ENCODE measurements at places on chromosomes 5 and 9. TPM values are rescaled to one million over a fixed set of nuclear protein-coding genes. Genes with fewer than 3 reads are reported as not detected.
A peak's percentile ranks its signal among the peaks of the same experiment; 100 is the strongest.

DNA sequence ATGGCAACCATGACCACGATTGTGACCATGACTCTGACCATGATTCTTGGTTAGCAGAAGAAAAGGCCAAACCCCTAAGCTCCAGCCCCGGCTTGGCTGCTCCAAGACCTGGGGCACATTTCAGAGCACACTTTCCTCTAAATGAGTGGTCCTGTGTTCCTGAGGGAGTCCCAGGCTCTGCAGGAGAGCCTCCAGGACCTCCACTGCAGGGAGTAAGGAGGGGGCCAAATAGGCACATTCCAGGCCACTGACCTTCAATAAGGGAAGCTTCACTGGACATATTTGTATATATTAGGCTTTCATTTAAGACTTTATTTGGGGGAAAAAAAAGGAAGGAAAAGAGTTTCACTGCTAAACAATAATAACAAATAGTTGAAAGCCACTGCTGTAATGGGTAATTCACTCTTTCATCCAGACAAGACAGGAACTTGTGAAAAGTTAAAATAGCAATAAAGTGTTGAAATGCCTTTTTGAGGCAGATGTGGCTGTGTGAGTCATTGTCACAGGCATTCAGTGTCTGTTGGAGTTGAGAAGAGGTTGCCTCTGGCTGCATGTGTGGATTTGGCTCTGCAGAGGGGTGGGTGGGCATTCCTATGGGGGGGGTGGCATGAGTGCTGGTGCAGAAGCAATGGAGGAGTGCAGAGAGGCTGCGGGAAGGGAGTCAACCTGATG is 63.9 kb upstream of the TGFBR1 start:
- H3K27ac ChIP-seq = peak overlapping the region; percentile 59
- peaks cover 50% of the 10 kb centered on the region for H3K36me3 ChIP-seq
- H3K4me1 ChIP-seq = peaks cover 5% of the 10 kb centered on the region
- DNase-seq = peak; percentile 35

GRCh38 chr9:95506428-95506677 is 10.4 kb downstream of the PTCH1 start:
- peaks cover 9% of the 10 kb centered on the region for H3K4me1 ChIP-seq
- no peaks in the 10 kb centered on the region for H3K36me3 ChIP-seq
- no peaks in the 10 kb centered on the region for H3K27me3 ChIP-seq
- no peak for DNase-seq
- H3K27ac ChIP-seq = peak overlapping the region; percentile 48

- H3K4me1 ChIP-seq = no peaks in the 10 kb centered on the region
- no peak overlapping the region for H3K27ac ChIP-seq
- no peaks in the 10 kb centered on the region for H3K27me3 ChIP-seq
- no peak for DNase-seq
Measured at GRCh38 chr9:129273941-129274684, 96.1 kb upstream of the IER5L start.

Gene GRK6
- 11.2 TPM for polyA plus RNA-seq

Gene FOXD4L3
- polyA plus RNA-seq = 0.03 TPM
